ENCODE measurements at places on chromosomes 5 and 9. TPM values are rescaled to one million over a fixed set of nuclear protein-coding genes. Genes with fewer than 3 reads are reported as not detected.
A peak's percentile ranks its signal among the peaks of the same experiment; 100 is the strongest.

FBP2 gene
- not detected for total RNA-seq

DTWD2 gene
- 2.9 TPM for total RNA-seq

DMRTA1 gene
- total RNA-seq: not detected

CDX1 gene
- not detected for total RNA-seq

NUTM2F gene
- not detected for total RNA-seq

CDK5RAP2 gene
- total RNA-seq: 59.8 TPM

ITK gene
- total RNA-seq: 319 TPM

SPINK13 gene
- not detected for total RNA-seq

AGXT2 gene
- total RNA-seq: not detected

PDCD1LG2 gene
- total RNA-seq: 2.0 TPM

DNA sequence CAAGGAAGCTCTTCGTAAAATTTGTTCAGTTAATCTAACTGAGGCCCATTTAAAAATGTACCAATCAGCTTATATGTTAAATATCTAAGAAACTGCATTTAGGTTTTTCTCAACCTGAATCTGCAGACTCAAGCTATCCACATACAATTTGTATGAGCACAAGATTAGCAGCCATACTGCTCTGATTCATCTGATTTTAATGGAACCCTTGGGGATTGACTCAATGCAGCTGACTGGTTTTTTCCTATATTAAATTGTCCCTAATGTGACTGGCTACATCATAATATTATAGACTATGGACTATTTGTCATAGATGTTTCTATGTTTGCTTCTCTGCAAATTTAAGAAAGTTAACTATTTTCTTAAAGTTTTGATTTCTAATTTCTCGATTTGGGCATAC is 451.0 kb upstream of the TUSC1 start:
- DNase-seq: no peak

GRCh38 chr5:36908544-36909260 is 32.1 kb downstream of the NIPBL start:
- DNase-seq: no peak

- DNase-seq: no peak
These were observed 48.9 kb downstream of the DYNC2I2 start for GRCh38 chr9:128607642-128608350.

GRCh38 chr9:134190232-134191121 is 26.1 kb upstream of the RNU6ATAC start:
- no peak for DNase-seq

- no peak for DNase-seq
These were observed 478.2 kb downstream of the SPATA31D1 start for GRCh38 chr9:82466616-82467260.

GRCh38 chr5:42887575-42887974 is 75.9 kb upstream of the SELENOP start:
- DNase-seq: no peak

DNA sequence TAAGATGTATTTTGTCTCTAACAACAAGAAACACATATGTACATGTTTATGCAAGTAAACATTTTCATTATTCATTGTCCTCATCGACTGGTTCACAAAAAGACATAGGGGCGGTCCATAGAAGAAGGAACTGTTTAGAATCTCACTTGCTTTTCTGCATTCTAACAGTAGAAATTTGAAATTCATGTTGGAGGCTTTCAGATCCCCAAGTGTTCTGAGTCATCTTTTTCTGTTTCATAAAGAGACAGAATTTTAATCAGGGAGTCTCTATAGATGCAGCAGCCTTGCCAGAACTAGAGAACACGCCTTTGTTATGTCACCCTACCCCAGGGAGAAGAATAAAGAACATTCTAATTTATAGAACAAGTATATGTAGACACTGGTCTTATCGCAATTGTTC is 324.3 kb downstream of the GABRG2 start:
- no peak for DNase-seq

GRCh38 chr9:8052991-8053390 is 253.4 kb upstream of the DMAC1 start:
- DNase-seq: no peak

DNA sequence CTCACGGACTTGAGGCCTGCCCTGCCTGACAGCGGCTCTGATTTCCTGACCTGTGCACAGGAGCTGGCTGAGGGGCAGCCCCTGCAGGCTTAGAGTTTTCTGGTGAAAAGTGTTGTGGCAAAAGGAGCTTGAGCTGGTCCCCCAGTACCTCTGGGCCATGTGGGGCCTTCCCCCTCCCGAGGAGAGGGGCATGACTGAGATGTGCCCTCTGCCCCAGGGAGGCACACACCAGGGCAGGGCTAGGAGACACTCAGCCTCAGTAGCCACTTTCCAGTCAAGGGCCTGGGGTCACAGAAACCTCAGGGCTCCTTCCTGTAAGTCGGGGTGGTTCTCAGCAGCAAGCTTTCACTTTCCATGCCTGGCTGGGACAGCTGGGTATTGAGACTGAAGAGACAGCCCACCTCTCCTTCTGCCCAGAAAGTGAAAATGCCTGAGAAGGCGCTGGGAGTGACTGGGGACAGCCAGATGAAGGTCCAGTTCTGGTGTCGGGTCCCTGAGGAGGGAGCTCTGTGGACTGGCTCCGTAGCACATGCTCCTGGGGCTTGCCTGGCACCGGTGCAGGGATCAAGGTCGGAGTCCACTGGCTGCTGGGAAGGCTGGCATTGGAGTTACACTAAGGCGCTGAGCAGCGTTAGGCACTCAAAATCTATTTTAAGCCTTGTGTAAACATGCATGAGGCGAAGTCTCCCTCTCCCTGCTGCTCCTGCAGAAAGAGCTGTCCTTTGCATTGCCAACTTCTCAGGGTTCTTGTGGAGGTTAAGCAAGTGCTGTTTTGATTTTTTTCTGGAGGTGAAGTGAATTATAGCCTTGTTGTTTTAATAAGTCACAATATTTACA is 394.9 kb downstream of the GADD45G start:
- DNase-seq: peak; percentile 55

DNA sequence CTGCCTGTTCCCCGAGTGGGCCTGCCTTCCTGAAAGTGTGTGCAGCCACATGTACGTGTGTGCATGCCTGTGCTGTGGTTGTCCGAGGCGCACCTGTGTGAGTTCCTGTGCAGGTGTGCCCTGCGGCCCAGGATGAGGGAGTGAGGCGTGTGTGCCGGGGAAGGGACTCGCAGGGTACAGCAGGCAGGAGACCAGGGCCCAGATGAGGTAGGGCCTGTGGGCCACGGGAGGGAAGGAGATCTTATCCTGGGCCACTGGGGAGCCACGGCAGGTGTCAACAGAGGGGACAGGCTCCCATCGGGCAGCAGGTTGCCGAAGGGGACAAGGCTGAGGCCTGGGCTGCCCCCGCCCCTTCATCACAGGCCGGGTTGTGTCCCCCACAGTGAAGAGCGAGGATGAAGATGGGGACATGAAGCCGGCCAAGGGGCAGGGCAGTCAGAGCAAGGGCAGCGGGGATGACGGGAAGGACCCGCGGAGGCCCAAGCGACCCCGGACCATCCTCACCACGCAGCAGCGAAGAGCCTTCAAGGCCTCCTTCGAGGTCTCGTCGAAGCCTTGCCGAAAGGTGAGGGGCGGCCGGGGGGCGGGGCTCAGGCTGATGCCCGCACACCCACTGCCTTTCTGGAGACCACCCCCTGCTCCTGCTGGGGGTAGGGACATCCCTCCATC is 79.2 kb downstream of the LMX1B start:
- DNase-seq: no peak

GRCh38 chr9:137761032-137761431 is 116.5 kb upstream of the CACNA1B start:
- no peak for DNase-seq

GRCh38 chr9:108316630-108317029 is 539.2 kb downstream of the ACTL7B start:
- DNase-seq: no peak

- no peak for DNase-seq
These were observed 18.0 kb downstream of the IARS1 start for GRCh38 chr9:92275541-92275940.

GRCh38 chr5:83914662-83915418 is 194.2 kb upstream of the HAPLN1 start:
- no peak for DNase-seq

GRCh38 chr9:76092572-76092971 is 202.1 kb downstream of the PCSK5 start:
- DNase-seq: no peak

DNA sequence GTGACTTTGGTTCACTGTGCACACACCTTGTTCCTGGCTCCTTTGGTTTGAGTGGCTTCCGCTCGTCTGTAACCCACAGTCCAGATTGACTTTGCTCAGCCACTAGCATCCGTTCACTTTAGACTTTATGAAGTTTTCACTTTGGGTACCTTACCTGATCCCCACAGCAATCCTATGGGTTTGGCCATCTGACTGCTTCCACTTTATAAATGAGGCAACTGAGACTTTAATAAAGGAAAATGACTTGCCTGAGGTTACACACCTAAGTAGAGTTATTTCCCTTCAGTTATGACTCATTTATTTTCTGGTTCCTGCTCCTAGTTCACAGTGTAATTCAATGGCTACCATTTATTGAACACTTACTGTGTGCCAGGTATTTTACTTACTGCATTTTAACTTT is 94.2 kb upstream of the SAP30L start:
- no peak for DNase-seq

DNA sequence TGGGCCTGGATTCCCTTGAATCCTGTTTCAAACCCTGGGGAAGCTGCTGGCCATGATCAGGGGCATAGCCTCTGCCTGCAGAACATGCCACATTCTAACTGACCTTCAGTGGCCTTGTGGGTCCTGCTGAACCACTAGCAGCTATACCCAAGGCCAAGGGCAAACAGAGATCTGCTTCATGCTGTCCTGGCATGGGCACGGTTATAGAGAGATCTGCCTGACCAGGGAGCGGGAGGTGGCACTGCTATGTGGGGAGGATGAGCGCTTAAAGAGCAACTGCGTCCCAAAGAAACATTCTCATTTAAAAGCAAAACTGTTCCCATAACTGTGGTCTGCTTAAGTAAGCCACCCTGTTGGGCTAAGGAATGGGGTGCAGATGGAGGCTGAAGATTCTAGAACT is 36.5 kb upstream of the SYNPO start:
- DNase-seq: no peak

GRCh38 chr9:137445930-137446431 is 4.8 kb upstream of the ENTPD8 start:
- no peak for DNase-seq

DNA sequence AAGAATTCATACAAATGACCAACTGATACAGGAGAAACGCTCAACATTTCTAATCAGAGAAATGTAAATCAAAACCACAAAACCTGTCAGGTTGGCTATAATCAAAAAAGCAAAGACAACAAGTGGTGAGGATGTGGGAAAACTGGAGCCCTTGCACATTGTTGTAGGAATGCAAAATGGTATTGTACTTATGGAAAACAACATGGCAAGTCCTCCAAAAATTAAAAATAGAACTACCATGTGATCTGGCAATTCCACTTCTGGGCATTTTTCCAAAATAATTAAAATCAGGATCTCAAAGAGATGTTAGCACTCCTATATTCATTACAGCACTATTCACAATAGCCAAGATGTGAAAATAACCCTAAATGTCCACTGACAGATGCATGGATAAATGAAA is 76.1 kb downstream of the FNIP1 start:
- DNase-seq: no peak

DNA sequence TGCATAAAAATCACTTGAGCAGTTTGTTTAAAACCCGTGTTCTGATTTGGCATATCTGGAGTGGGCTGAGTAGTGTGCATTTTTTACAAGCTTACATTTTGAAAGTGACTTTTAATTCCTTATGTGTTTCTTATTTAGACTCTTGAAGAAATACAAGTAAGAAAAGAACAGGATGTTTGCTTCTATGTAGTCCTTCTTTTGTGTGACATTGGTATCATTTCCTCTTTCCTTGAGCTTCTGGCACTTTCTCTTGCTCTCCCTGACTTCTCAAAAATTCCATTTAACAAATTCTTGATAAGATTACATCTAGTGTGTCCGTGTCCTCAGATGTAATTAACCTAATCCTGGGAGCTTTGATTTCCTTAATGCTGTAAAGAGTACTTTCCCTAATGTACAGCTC is 12.5 kb downstream of the GARNL3 start:
- no peak for DNase-seq

DNA sequence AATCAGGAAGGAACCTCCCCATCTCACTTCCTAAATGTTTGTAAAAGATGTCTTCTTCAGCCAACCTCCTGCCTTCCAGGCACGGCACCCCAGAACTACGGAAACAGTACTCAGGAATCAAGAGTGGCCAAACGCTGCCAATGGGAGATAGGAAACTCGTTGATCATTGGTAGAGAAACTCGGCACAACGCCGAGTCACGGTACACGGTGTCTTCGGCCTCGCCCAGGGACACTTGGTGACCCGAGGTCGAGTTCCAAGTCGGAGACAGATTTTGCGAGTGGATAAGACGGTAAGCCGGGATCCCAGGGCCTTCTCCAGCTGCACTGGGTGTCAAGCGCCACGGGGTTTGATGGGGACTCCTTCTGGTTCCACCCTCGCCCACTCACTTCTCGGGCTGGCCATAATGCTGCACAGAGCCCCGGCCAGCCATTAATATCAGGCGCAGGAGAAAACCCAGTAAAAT is 343 bp downstream of the KIAA0825 start:
- peak; percentile 31 for DNase-seq

DNA sequence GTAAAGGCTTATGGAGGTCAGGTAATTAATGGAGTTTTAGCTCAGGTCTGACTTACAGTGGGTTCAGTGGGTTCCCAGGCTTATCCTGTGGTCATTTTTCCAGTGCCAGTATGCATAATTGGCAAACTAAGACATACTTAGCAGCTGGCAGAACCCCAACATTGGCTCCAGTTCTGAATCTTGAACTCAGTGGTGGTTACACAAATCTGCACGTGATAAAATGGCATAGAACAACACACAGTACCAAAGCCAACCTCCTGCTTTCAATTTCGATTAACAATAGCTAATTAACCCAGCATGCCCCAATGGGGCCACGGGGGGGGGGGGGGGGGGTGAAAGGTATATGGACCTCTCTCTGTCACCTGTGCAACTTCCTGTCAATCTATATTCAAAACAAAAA is 19.0 kb upstream of the BARX1 start:
- DNase-seq: no peak

GRCh38 chr5:97042996-97043395 is 99.4 kb downstream of the LIX1 start:
- no peak for DNase-seq

DNA sequence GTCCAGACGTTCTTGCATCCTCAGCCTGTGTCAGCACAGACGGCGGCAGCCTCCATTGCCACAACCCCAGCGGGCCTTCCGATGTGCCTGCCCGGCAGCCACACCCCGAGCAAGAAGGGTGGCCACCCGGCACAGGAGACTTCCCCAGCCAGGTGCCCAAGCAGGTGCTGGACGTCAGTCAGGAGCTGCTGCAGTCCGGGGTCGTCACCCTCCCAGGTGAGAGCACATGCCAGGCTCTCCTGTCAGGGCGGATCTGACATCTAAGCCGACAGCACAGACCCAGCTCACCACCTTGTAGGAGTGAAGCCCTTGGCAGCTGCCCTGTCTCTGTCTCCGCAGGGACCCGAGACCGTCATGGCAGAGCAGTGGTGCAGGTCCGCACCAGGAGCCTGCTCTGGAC is 48.3 kb upstream of the LRRC14B start:
- DNase-seq: no peak

DNA sequence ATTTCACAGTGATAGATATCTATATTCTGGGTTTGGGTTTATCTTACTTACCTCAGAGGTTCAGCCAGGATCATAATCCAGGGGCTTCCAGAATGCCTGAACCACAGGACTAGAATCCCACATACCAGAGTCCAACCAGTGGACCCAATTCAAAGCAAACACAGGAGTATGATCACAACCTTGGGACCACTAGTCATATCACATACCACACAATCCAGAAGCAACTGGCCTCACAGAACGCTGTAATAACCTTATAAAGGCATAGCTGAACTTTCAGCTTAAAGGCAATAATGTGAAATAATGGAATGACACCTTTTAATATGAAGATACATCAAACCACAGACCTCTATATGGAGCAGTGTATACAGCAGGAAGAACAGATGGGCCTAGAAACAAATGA is 25.3 kb downstream of the RAPGEF6 start:
- no peak for DNase-seq

Measured in activated T-helper 2 cell treated with anti-CD3 and anti-CD28 coated beads, Interferon-gamma antibody, Interleukin-2, Interleukin-4, amounts not matched to agents 10 μg/mL and 5 μg/mL and 100 μg/mL, durations not matched to agents 14 hours and 24 hours and 36 hours (primary cell).